AG09319 (cell line): ENCODE measurements at places on chromosomes 12 and 14.

GRCh38 chr12:108448246-108448645 lies 66.8 kb upstream of the FICD start:
- DNase-seq: no peak

DNA sequence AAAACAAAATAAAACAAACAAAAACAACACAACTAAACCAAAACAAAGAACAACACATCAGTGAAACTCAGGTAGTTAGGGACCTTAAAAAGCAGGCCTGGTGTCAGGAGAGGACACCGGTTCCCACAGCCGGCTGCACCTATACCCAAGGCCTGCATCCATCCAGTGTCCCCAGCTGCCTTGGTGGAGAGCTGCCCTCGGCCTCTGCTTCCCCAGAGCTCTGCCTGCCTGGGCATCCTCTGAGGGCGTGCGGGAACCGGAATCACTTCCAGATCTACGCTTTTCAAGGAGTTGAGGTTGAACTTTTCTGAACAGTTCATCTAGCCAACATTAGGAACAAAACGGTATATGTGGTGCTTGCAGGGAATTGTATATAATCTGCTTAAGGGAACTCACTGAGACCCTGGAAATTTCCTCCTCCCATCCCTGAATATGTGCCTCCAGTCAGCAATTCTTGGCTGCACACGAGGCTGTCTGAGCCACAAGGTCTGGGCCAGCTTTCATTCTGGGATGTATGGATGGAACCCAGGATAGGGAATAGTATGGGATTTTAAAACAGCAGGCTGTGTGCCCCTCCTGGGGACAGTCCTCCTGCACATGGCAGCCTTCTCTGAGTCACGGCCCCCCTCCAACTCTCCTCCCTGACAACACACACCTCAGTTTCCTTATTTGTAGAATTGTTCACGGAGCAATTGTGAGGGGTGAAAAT lies 319.0 kb upstream of the RTL1 start:
- no peak for DNase-seq

GRCh38 chr12:105257321-105257728 lies 21.4 kb upstream of the APPL2 start:
- DNase-seq: peak; percentile 43

- DNase-seq: no peak
Measured at GRCh38 chr14:74841230-74842207, 34.4 kb downstream of the PROX2 start.

- DNase-seq: no peak
Measured at GRCh38 chr14:89013098-89013504, 188.7 kb downstream of the TTC8 start.

DNA sequence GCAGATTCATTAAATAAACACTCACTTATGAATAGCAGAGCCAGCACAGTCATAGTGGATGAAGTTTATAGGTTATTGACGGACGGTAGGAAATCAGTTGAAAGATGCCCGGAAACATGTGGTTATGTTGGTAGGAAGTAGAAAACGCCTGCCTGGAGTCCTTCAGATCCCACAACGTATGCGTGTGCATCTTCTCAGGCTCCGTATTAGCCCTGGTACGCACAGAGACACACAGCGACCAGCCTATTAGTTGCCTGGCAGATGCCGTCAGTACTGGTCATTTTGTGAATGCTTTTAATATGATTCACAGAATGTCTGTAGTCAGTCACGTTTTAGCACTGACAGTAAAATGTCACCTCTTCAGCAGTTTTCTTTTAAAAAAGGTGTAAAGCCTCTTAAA lies 196.4 kb downstream of the RGS6 start:
- no peak for DNase-seq

- DNase-seq: no peak
Measured at GRCh38 chr14:104723651-104724406, at the start of gene ADSS1. Gene ADSS1 (plus strand): TSS chr14:104724229. CDS start chr14:104724271, 42 bp downstream.

GRCh38 chr14:79587875-79588274 lies 623.4 kb downstream of the DIO2 start:
- DNase-seq: no peak

- no peak for DNase-seq
Measured at GRCh38 chr12:123064885-123065619, 84.6 kb downstream of the ARL6IP4 start.

- no peak for DNase-seq
Measured at GRCh38 chr12:92786045-92786444, 83.3 kb downstream of the PLEKHG7 start.

DNA sequence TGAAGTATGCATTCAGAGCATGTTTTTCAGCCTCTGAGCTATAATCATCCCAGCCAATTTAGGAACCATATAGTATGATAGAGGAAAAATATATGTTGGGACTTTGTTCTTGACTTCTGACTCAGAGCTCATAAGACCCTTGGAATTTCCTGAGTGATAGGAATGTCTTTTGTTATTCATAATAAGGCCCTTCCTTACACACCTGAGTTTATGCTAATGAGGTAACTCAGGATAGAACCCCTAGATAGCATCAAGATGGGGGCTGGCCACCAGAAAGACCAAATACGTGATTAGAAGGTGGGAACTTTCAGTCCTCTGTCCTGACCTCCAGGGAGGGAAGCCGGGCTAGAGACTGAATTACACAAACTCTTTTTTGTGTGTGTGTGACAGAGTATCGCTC lies 32.4 kb upstream of the PLEK2 start:
- DNase-seq: no peak

- no peak for DNase-seq
Measured at GRCh38 chr12:67107751-67108269, 161.3 kb upstream of the CAND1 start.

- DNase-seq: no peak
Measured at GRCh38 chr14:72560331-72560730, 333.6 kb downstream of the DPF3 start.

DNA sequence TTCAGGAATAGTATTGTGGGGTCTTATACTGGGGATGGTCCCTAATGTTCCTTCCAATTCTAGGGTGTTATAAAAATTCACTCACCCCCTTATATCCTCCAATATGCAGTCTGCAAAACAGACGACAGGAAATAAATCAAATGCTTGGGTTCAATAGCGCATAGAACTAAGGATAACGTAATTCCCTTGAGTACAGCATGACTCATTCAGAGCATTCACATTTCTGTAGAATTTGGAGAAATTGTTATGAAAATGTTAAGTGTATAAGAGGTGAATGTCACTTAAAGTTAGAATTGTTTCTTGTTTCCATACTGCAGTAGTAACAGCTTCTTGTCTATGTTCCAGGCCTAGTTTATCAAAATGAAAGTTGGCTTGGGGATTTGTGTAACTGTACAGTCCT lies 271.4 kb downstream of the RPS29 start:
- no peak for DNase-seq

GRCh38 chr12:89760783-89761182 lies 52.1 kb upstream of the ATP2B1 start:
- DNase-seq: no peak

DNA sequence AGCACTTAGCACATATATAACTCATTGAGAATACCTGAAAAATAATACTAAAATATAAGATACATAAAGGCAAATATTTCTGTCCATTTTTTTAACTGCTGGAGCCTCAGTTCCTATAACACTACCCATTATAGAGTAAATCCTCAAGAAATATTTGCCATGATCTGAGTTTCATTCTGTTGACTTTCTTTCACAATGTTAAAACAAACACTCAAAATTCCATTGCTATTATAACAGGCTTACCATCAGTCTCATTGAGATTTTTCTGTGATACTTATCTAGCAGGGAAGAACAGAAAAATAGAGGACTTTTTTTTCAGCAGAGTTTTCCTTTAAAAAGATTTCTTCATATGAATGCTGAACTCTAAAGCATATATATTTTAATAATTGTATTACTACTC lies 24.5 kb downstream of the LMO3 start:
- no peak for DNase-seq

GRCh38 chr12:55065535-55065934 lies 45.8 kb downstream of the NEUROD4 start:
- no peak for DNase-seq

DNA sequence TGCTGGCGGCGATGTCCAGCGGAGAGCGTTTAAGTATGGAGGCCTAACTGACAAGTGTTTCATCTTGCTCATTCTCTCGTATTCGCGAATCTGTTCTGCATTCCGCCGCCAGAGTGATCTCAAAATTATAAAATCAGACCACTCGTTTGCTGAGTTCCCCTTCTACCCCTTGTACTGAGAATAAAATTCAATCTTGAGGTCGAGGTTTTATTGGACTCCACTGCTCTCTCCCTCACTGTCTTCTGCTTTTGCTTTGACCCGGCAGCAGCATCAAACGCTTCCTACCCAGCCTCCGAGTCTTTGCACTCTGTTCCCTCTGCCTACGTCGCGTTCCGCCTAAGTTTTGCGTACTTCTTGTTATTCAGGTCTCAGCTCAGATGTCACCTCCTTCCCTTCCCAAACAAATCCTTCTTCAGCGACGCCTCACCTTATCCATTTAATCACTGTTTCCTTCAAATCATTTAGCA lies 462 bp downstream of the KNTC1 start:
- DNase-seq: no peak

- DNase-seq: no peak
Measured at GRCh38 chr14:95562892-95563685, 28.2 kb downstream of the GLRX5 start.

- no peak for DNase-seq
Measured at GRCh38 chr14:85583380-85583779, 53.4 kb downstream of the FLRT2 start.

GRCh38 chr12:42673535-42673934 lies 84.0 kb upstream of the PRICKLE1 start:
- no peak for DNase-seq

- no peak for DNase-seq
Measured at GRCh38 chr12:48005001-48005749, 899 bp upstream of the COL2A1 start.

GRCh38 chr14:60705100-60705499 lies 19.1 kb downstream of the SIX4 start:
- no peak for DNase-seq

GRCh38 chr12:107105410-107105703 lies 12.0 kb upstream of the CRY1 start:
- DNase-seq: no peak

DNA sequence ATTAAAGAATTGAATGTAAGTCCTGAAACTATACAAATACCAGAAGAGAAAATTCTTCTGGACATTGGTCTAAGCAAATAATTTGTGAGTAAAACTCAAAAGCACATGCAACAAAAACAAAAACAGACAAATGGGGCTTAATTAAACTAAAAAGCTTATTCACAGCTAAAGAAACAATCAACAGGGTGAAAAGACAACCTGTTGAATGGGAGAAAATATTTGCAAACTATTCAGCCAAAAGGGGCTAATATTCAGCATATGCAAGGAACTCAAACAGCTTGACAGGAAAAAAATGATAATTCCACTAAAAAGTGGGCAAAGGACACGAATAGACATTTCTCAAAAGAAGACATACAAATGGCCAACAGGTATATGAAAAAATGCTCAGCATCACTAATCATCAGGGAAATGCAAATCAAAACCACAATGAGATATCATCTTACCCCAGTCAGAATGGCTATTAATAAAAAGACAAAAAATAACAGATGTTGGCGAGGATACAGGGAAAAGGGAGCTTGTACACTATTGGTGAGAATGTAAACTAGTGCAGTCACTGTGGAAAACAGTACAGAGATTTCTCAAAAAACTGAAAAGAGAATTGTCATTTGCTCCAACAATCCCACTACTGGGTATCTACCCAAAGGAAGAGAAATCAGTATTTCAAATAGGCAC lies 177.5 kb upstream of the RTL1 start:
- DNase-seq: no peak

DNA sequence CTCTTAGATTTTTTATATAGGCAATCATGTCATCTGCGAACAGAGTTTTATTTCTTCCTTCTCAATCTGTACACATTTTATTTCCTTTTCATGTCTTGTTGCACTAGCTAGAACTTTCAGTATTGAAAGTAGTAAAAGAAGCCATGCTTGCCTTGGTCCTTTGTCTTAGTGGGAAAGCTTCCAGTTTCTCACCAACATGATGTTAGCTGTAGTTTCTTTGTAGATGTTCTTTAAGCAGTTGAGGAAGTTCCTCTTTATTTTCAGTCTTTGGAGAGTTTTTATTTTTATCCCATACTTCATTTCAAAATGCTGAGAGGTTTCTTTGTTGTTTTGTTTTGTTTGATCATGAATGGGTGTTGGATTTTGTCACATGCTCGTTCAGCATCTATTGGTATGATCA lies 12.7 kb upstream of the RIMKLB start:
- DNase-seq: no peak

DNA sequence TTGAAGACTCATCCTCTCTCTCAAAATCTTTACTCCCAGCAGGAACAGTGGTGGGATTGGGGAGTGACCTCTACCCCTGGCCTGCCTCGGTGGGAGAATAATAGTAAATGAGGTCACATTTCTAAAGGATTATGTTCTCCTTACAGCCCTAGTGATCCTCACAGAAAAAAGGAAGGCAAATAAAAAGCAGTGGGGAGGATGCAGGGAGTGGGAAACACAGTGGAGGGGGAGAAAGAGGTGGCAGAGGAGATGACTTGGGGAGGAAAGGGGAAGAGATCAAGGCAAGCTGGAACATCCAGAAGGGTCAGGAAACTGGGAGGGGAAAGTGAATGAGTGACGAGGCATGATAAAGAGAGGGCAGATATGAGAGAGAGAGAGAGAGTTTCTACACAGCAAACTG lies 8.3 kb upstream of the SYNDIG1L start:
- DNase-seq: no peak

DNA sequence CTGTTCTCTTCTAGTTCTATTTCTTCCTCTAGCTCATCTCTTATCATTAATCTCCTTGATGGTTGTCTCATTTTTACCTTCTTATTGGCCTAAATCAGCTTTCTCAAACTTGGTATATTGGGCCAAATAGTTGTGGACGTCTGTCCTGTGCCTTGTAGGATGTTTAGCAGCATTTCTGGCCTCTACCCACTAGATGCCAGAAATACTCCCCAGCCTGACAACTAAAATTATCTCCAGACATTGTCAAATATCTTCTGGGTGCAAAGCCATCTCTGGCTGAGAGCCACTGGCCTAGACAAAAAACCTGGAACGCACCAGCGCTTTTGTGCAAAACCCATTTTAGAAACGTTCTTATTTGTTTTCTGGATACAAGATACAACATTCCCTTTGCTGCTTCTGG lies 38.8 kb upstream of the LRRC10 start:
- no peak for DNase-seq

- DNase-seq: no peak
Measured at GRCh38 chr12:23810329-23810902, 139.1 kb downstream of the SOX5 start.

DNA sequence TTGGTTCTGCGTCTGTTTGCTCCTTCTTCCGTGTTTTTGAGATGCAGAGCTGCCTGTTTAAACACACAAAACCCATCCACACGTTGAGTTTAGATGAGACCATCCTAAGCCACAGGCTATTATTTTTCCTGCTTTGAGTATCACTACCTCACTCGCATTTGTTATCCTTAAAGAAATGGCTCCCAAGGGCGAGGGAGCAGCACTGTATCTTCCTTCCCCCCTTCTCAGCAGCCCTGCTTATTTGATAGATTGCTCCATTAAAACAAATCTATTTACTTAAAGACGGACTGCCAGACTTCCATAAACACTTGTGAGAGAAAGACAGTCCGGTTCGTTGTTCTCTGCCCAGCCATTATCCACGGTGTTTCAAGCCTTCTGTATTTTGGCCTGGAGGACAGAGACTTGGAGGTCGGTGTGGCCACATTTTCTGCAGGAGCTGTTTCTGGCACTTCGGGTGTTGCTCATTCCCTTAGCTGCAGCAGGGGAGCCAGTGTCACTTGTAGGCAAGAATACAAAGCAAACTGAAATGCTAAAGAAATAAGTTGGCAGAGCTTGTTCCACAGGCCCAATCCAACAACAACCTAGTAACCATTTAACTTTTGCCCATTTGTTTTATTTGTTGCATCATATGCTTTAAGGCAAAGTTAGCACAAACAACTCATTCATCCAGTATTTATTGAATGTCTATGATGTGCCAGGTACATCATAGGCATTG lies 275.4 kb downstream of the TTC6 start:
- DNase-seq: no peak

GRCh38 chr14:76780360-76780759 lies 19.1 kb downstream of the VASH1 start:
- DNase-seq: no peak
